Inflammatory macrophage (primary cell): ENCODE measurements at places on chromosomes 16 and 17.

DNA sequence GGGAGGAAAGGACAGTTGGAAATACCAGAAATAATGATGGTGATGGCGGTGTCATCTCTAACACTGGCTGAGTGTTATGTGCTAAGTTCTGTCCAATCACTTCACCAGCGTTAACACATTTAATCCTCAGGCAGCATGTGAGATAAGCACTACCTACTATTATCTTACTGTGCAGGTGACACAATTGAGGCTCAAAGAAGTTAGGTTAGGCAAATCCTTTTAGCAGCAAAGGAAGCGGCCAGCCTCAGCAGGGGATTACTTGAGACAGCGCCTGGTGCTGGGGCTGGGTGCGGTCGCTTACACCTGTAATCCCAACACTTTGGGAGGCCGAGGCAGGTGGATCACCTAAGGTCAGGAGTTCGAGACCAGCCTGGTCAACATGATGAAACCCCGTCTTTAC is 18.7 kb upstream of the DHX8 start:
- DNase-seq = no peak

DNA sequence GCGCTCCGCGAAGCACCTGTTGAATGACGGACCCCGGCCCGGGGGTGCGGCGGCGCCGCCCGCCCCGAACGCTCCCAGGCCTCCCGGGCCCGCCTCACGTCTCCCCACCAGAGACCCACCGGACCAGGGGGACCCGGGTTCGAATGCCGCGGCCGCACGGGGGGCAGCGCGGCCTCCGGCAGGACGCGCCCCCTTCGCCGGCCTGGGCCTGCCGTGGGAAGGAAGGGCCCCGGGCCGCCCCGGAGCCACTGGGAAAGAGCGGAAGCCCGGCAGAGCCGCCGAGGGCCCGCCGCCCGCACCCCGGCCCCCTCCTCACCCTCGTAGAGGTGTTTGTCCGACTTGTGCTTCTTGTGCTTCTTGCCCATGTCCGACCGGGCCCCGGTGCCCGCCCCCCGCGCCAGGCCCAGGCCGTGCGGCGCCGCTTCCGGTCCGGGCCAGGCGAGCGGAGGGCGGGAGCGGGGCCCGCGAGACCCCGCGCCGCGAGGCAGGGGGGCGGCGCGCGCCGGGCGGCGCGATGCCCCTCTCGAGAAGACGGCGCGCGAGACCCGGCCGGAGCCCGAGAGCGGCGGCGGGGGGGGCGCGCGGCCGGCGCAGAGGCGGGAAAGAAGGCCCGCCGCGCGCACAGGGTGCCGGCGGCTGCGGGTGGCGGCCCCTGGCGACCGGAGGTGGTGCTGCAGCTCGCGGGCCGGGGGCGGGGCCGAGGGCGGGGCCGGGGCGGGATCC is at the start of gene BRD7:
BRD7 (minus strand) TSS at position 579 of the 723 bp plus-strand sequence; CDS start at position 365, 214 bp downstream.
- peak; percentile 73 for DNase-seq

GRCh38 chr16:28318042-28318744 is 25.9 kb downstream of the SBK1 start:
- DNase-seq = no peak

GRCh38 chr17:75809631-75810111 is 25.1 kb downstream of the UNK start:
- no peak for DNase-seq

- DNase-seq = peak; percentile 51
These were observed 42.6 kb downstream of the KLHDC4 start for GRCh38 chr16:87723226-87723623.

DNA sequence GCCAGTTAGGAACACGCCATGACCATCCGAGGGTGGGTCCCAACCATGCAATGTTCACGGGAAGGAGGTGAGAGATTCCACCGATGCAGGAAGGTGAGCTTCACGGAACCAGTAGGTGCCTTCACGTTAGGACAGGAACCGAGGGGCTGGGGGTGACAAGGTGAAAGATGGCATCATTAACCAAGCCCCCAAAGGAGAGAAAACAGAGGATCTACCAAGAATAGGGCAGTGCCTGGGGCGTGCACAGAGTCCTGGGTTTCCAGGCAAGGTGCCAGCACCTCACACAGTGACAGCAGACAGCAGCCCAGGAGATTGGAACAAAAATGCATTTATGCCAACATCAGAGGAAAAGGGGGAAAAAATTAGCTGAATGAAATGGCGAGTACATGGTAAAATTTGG is 137.9 kb downstream of the GSG1L start:
- no peak for DNase-seq

GRCh38 chr17:279776-280175 is 72.8 kb downstream of the RPH3AL start:
- DNase-seq = no peak

DNA sequence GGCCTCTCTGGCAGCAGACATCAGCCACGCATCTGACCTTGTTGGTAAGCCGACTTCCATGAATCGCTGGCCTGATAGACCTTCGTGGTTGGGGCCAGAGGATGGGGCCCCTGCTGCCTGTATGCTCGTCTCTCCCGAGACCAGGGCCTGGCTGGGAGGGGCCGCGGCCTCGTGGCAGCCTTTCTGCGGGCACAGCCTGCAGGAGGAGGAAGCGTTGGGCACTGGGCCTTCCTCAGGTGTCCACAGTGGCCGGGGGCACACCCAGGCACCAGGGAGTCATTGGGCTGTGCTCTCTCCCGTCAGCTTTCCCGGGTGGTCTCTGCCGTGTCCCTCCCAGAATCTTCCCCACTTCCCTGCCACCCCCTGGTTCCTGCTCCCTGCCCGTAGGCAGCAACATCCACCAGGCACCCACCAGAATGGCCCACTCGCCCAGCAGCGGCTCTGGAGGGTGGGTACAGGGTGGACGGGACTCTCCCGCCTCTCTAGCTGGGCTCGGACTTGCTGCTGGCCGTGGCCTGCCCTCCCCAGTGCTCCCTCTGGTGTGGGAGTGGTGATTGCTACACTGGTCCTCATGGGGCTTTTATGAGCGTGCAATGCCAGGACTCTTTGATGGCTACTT is 6.3 kb downstream of the E4F1 start:
- no peak for DNase-seq

- no peak for DNase-seq
These were observed 498.5 kb upstream of the ZFHX3 start for GRCh38 chr16:73546341-73546845.

DNA sequence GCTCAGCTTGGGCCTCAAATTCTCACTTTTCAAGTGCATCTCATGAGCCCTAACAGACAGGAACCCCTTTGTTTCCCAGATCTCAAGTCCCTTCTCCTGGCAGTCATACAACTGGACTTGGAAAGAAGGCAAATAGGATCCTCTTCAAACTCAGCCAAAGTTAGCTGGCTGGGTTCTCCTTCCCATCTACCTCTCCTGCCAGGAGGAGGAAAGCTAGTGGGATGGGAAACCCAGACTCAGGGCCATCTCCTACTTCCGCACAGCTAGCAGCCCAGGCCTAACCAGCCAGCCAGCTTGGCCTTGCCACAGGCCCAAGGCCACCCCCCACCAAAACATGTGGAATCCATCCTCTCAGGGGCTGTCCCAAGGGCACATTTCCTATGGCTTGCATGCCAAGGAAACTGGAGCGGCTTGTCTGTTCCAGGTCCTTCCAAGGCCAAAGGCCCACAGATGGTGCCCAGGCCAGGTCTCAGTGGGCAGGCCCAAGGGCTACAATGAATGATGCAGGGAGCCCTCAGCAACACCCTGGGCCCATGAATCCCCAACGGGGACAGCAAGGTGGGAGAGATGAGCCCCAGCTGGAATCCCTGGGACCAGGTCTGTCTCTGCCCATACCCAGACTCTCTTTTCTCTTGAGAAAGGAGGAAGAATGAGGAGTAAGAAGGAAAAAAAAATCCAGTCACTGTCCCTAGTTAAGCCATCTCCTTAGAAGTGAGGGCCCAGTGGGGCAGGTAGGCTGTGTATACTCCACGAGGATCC is 1.7 kb downstream of the SMARCD2 start:
- no peak for DNase-seq

GRCh38 chr16:3175157-3176093 is 12.6 kb upstream of the OR1F1 start:
- DNase-seq = no peak

- no peak for DNase-seq
These were observed 42.3 kb downstream of the FZD2 start for GRCh38 chr17:44599298-44600175.

GRCh38 chr17:66354981-66355380 is 52.6 kb downstream of the PRKCA start:
- no peak for DNase-seq

DNA sequence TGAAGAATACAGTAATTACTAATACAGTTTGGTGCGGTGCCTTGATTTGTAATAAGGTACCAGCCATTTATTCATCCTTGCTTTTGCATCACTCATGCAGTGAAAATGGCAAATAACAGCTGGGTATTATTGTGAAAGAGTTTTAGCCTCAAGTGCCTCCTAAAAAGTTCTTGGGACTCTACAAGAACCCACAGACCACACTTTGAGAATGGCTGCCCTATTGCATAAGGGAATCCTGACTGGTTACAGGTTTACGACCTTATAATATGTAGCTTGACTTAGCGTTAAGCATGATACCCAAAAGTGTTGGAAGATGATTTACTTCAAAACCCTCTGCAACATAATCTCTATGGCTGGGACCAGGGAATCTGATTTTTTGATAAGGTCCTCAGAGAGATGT is 4.2 kb downstream of the MYH13 start:
- DNase-seq = no peak

GRCh38 chr17:30559656-30560055 is 82.4 kb downstream of the GOSR1 start:
- DNase-seq = no peak
